Stimulated activated CD4-positive, alpha-beta T cell treated with anti-CD3 and anti-CD28 coated beads, Interleukin-15, amount 100 ng/mL, for 1 hour (primary cell): ENCODE measurements at places on chromosomes 13 and 19.

DNA sequence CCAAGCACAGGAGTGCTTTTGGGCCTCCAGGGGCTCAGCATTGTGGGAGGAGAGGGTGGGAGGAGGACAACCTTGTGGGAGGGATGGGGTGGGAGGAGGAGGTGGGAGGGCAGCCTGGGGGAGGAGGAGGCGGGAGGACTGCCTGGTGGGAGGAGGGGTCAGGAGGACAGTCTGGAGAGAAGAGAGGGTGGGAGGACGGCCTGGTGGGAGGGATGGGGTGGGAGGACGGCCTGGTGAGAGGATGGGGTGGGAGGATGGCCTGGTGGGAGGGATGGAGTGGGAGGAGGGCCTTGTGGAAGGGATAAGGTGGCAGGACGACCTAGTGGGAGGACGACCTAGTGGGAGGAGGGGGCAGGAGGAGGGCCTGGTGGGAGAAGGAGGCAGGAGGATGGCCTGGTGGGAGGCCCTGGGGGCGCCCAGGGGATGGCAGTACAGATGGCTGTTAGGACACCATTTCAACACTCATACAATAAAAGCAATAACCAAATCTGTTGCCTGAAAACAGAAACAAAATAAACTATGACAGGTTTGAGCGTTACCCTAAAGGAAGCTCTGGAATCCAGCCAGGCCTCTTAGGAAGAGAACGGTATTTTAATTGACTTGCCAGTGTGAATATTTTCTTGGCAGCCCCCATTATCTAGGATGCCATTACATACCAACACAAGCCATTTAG is 63.7 kb downstream of the CRYL1 start:
- DNase-seq: no peak

GRCh38 chr13:21749410-21749809 is 78.5 kb downstream of the FGF9 start:
- DNase-seq: no peak

DNA sequence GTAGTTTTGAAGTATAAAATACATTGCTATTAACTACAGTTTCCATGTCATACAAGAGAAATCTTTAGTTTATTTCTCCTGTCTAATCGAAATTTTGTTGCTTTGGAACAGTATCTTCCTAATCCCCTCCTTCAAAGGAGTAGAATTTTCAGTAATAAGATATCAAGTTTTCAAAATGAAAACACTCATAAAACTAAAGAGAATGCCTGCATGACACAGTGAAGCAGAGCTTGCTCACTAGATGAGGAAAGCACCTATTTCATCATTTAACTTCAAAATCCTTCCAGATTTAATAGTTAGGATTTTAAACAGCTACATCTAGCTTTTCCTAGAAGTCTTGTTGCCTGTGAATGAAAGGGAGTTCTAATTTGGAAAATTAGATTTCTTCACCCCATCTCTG is 80.8 kb downstream of the TNFSF11 start:
- DNase-seq: no peak

DNA sequence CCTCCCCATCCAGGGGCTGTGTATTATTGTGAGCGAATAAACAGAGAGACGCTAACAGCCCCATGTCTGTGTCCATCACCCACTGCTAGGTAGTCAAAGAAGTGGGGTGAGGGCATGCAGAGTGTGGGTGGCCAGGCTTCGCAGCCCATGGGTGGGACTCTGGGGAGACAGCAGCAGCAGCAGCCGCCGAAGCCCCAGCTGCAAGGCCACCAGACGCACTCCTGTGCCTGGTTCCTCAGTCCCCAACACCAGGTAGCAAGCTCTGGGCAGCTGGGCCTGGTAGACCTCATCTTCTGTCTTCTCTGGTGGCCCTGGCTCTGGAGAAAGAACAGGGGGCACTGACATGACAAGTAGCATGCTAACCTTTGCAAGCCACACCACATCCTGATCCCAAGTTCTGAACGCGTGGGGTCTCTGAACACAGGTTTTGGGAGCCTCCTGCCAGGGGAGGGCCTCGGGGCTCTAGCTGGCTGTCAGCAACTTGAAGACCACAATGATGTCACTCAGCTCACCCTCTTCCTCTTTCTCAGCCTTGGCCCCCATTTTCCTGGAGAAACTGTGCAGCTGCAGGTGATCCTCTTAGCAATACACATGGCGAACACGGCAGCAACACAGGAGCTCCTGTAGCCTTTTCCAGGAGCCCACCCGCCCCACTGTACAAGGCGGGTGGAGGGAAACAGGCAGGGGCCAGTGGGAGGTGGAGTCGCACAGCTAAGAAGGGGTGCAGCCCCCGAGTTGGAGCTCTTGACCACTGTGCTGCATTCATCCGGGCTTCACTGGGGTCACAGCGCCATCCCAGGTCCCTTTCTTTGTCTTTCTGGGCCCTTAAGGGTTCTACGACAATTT is 5.8 kb downstream of the FUZ start:
- no peak for DNase-seq

- no peak for DNase-seq
Measured at GRCh38 chr13:42615691-42616090, 41.7 kb downstream of the TNFSF11 start.
